ENCODE measurements at places on chromosomes 13 and 19. TPM values are rescaled to one million over a fixed set of nuclear protein-coding genes. Genes with fewer than 3 reads are reported as not detected.

TEX26 gene
- total RNA-seq, result not detected

CEACAM4 gene
- total RNA-seq, result not detected

CALM3 gene
- 302 TPM for total RNA-seq

IZUMO1 gene
- total RNA-seq, result not detected

GRCh38 chr13:101202590-101202989 lies 213.7 kb downstream of the NALCN start:
- no peak for DNase-seq

ANKRD10 gene
- 120 TPM for total RNA-seq

DNA sequence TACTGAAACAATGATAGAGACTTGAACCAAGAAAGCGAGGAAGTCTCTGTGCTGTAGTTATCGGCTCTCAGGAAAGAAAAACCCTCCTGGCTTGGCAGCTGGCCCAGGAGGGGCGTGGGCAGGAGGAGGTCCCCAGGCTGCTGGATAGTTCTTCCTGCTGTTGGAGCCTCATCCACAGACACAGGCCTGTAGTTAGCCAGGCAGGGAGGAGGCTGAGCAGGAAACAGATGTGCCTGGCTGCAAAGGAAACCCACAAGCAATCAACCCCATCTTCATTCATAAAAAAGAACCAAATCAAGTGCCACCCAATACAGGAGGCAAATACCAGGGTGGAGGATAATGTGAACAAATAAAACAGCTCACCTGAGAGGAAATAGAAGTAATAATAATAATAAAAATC lies 86.2 kb downstream of the IRS2 start:
- peak; percentile 76 for DNase-seq

DNA sequence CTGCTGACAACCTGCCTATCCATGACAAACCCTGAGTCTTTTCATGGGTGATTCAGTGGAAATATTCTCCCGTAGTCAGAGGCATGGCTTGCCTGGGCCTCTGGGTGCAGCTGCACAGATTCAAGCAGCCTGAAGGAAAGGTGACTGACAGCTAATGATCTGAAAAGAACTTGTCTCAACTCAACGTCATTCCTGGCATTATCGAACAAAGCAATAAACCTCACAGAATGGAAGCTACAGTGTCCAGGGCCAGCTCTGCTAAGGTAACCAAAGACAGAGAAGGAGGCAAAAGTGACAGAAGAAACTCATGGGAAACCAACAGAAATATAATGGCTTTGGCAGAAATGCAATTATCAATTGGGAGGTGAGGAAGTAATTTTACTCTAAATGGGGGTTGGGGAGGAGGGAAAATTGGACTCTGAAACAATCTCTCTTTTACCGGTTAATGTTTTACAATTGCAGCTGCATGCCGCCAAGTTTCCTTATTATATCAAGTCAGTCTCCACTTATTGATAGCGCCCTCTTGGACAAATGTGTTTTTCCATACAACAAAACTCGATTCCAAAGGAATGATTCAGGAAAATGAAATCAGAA lies 12.9 kb downstream of the STARD13 start:
- peak; percentile 77 for DNase-seq

- no peak for DNase-seq
These were observed 36.5 kb downstream of the TSHZ3 start for GRCh38 chr19:31312677-31313244.

GRCh38 chr13:44259045-44260027 lies 114.3 kb upstream of the SERP2 start:
- DNase-seq, result peak; percentile 38

SLC15A1 gene
- total RNA-seq, result 1.4 TPM

- DNase-seq, result peak; percentile 2
These were observed 222.1 kb downstream of the ZIC5 start for GRCh38 chr13:99749271-99750019.

DNA sequence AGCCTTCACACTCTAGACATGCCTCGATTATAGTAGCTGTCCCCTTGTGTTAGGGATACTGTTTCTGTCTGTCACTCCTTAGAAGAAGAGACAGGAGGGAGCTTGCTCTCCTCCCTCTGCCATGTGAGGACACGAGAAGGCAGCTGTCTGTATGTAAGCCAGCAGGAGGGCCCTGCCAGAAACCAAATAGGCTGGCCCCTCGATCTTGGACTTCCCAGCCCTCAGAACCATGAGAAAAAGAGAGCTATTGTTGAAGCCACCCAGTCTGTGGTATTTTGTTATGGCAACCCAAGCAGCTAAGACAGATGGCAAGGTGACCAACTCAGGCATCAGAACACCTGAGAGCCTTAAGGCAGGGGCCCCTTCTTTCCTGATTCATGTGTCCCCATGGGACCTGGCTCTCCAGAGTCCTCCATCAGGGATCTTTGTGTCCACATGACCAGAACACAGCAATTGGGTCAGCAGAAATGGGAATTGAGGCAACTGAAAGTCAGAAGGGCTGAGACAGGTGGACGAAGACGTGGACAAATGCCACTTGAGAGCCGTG lies 65.6 kb upstream of the NPAS1 start:
- no peak for DNase-seq

- no peak for DNase-seq
These were observed 884.2 kb downstream of the DIAPH3 start for GRCh38 chr13:59279576-59279975.

ZNF155 gene
- total RNA-seq, result 7.6 TPM

Measured in renal cortical epithelial cell (primary cell).